NCI-H2081 treated with DMSO at 0.1 percent for 48 hours (cell line): ENCODE measurements at places on chromosomes 5 and 9.

GRCh38 chr9:128657344-128657704, 677 bp upstream of the DYNC2I2 start:
- DNase-seq = no peak

- no peak for DNase-seq
Observed at GRCh38 chr5:148844433-148845280, 18.2 kb downstream of the ADRB2 start.

DNA sequence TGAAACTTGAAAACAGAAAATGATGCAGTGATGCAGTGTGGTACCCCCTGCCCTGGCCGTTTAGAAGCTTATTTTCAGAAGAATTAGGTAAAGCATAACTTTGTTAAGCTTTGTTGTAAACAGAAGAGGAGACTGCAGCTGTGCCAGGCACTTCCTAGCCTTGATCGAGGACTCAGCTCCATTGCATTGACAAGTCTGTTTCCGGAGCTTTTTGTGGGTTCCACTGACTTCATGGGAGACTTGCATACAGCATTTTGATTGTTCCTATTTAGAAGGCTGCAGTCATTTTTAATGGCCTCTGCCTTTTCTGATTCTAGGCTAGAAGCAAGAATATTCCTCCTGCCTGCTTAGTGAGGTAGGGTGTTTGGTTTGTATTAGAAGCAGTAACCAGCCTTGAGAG, 12.3 kb downstream of the MVB12B start:
- no peak for DNase-seq

GRCh38 chr9:97387504-97387886, 24.4 kb upstream of the TDRD7 start:
- no peak for DNase-seq

DNA sequence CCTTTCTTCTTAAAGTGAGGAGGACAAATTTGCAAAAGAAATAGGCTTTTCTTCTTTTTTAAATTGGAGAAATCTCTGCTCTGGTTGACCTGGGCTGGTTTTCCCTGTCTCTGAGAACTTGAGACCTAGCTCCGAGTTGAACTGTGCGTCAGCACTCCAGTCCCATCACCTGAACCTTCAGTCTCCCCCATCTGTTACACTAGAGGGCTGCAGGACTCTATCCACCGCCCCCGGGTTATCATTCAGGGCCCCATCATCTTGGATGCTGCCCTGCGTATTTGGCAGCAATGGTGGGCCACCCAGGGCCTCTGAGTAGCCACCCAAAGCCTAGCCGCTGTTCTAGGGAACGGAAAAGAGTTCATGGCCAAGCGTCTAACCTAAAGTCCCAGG, 2.5 kb downstream of the FOXE1 start:
- DNase-seq = no peak

GRCh38 chr9:27679338-27679737, 106.1 kb upstream of the C9orf72 start:
- DNase-seq = no peak

DNA sequence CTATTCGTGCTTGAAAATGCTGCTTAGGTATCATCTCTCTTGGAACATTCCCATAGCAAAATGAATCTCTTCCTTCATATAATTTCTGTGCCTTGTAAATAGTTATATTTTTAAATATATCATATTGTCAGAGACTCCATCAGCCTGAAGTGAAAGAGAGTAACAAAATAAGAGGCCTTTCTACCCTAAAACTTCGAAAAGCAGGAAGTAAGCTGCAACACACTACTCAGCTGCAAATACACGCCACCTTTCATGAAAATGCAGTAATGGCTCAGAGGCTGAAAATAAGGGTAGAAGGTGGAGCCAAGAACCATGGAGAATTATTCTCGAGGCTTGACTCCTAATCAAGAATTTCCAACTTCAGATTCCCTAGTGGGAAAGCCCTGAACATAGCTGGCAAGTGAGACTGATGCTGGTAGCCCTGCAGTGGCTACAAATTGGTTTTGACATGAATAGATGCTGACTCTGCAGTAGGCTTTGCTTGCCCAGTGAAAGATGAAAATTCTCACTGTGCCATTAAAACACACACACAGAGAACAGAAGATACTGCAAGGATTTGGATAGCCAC, 30.2 kb upstream of the PTGER4 start:
- no peak for DNase-seq

GRCh38 chr5:68214482-68215207, 911 bp upstream of the PIK3R1 start:
- DNase-seq = no peak

DNA sequence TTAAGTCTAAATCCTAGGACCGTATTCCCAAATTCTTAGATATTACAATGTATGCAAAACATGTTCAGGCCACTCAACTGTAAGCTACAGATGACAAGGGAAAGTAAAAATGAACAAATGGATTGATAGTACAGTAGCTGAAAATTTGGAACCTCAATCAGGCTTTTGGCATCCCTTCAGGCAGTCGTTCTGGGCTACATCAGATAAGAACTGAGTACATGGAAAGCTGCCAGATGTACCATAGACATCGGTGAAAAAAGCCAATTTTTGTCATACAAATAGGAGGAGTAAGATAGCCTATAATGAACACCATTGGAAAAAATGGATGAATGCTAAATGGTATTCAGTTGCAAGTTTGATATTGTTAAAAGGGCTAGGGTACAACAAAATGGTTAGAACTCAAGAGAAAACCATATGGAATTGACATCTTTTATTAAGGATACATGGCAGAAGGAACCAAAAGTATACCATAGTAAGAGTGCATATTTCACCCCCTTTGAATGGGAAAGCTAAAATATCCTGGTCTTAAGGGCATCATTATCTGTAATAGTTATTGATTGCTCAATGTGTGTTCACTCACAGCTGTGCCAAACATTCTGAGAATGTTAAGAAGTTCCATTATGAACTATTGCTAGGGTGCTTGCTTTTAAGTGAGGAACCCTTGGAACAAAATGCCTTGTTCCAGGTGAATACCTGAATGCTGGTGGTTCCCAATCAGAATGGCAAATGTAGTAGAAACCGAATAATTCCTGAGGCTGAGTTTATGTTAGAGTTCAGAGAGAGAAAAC, 86.4 kb downstream of the NR3C1 start:
- DNase-seq = no peak

DNA sequence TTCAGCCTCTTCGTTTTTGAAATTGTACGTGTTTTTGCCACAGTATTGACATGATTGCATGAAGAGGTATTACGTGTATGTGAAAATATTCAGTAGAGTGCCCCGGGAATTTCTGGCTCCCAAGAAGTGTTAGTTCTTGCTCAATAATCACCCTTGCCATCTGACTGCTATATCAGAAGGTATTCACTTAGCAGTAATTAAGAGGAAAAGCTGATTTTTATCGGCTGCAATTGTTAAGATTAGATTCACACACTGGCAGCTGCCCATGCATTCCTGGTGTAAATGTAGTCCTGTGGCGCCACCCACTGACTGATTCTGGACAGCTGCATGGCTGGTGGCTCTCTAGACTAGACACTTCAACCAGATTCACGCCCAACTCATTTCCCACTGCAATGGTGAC, 440.1 kb upstream of the ADAMTS16 start:
- no peak for DNase-seq

- DNase-seq = no peak
Observed at GRCh38 chr5:164346785-164347630, 841.6 kb downstream of the MAT2B start.

GRCh38 chr5:110347781-110348180, 378.7 kb downstream of the TMEM232 start:
- no peak for DNase-seq

DNA sequence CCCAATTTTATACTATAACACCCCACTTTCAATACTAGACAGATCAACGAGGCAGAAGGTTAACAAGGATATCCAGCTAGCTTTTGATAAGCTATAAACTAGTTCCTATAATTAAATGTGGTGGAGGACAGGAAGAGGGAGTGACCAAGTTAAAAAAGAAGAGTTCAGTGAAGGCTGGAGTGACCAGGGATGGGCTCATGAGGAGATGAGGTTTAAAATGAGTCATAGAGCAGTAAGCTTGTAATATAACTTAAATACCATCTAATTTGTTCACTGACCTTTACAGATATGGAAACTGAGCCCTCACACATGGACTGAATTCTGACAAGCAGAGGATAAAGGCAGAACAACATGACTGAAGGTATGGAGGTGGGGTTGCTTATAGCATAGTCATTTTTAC, 284.5 kb downstream of the SPATA31D1 start:
- no peak for DNase-seq

DNA sequence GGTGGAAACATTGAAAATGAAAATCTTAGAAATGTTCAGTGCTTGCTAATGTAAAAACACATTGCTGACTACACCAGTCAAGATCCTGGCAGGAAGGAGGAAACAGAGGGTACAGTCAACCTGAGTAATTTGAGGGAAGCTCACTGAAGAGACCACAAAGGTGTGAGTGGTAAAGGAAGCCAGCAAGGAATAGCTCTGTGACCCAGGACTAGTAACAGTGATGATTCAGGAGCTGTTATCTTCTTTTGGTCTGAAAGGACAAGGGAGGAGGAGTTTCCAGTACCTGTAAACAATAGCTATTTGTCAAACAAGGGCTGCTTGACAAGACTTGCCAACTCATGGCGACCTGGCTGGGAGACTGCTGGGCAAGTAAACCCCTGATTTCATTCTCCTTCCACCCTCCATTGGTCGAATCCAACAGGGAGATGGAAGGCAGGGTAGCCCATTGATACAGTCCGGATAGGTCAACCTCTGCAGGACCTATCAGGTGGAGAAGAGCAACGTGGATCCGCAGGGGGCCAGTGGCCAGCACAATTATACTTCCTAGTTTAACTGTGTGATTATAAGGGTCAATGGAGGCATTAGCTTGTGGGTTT, 68.1 kb downstream of the MAMDC2 start:
- no peak for DNase-seq

DNA sequence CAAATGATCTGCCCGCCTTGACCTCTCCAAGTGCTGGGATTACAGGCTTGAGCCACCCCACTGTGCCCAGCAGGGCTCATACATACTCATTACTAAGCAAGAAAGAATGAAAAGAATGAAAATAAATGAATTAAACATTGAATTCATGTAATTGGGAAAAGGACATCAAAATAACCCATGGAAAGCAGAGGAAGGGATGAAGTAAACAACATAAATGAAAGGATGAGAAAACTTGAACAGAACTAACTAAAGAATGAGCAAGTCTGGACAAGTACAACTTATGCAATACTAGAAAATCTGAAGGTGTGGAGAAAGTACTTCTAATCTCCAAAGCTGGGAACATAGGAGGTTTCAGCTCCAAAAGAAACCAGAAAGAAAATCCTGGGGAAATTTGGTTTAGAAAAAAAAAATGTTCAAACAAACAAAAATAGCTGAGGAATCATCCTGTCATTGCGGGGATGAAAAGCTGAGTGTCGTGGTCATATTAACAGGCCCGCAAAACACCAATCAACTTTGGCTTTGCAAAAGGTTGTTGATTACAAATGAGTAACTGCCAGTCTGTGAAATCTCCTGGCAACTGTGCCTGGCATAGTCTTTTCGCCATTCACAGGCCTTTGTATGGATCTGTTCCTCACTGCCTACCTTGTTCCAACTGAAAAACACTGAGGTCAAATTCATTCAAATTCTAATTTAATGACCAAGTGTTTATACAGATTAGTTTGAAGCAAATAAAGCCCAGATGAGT, 2.3 kb upstream of the AK3 start:
- no peak for DNase-seq
